GM10248 (cell line): ENCODE measurements at places on chromosomes 7 and 10.

DNA sequence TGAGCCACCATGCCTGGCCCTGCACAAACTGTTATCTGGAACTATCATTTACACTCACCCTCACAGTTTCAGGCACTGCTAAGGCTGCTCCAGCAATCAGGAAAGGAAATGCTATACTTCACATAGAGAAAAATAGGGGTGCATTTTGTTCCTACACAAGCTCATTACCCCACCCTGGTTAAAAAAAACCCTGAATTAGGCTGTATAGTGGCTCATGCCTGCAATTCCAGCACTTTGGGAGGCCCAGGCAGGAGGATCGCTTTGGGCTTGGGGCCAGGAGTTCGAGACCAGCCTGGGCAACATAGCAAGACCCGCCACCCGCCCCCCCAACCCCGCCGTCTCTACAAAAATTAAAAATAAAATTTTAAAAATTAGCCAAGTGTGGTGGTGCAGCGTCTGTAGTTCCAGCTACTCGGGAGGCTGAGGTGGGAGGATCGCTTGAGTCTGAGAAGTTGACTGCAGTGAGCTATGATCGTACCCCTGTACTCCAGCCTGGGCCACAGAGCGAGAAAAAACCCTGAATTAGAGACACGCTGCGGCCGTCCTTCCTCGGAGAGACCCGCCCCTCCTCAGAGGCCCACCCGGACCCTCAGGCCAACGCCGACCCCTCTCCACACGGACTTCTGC is 539 bp downstream of the PTCD1 start:
- DNase-seq, result no peak

GRCh38 chr10:43229208-43230061 is 37.4 kb downstream of the RASGEF1A start:
- DNase-seq, result no peak

DNA sequence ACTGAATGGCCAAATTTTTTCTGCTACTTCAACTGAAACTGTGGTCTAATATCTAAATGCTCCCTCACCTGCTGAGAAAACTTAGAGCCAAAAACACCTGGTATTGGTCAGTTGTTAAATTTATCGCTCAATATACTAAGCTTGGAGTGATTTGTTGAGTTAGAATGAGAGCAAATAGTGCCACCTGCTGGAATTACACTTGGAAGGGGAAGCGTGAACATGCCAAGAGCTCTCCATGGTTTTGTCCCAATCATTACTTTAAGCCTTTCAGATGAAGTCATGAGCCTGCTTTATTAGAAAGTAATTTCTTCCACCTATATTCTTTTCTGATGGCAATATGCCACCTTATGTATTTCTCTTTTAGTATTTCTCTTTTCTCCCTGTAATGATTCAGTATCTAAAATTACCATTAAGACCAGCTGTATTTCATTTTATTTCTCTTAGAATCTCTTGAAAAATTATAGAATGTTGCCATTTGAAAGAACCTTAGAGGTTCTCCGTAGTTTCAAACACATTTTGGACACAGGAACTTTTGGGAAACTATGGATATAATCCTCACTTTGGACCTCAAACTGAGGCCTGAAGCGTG is 447.8 kb upstream of the C7orf33 start:
- no peak for DNase-seq

DNA sequence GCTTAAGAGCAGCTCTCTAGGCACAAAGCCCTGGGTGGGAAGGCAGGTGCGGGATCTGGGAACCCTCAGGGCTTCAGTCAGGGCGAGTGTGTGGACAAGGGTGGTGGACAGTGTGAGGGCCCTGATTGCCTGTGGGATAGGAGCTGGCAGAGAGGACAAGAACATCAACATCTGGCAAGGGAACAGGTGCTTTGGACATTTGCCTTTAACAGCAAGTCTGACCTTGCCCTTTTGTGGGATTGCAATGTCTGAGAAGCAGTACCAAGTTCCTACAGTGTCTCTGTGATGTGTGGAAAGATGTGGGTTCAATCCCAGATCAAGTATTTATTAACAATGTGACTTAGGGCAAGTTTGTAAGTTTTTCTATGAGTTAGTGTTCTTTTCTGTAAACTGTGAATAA is 46.7 kb downstream of the TFAM start:
- DNase-seq, result no peak
